Stimulated activated CD4-positive, alpha-beta T cell treated with anti-CD3 and anti-CD28 coated beads, Interleukin-1b, Interleukin-23, amount 100 ng/mL, for 48 hours (primary cell): ENCODE measurements at places on chromosomes 13 and 19.

GRCh38 chr19:501646-502045 is 5.4 kb downstream of the MADCAM1 start:
- no peak for DNase-seq

- no peak for DNase-seq
Measured at GRCh38 chr13:74865656-74866055, 616.3 kb downstream of the TBC1D4 start.

GRCh38 chr13:113500530-113501265 is 10.2 kb upstream of the DCUN1D2 start:
- no peak for DNase-seq

GRCh38 chr13:46295491-46296114 is 83.9 kb downstream of the LRRC63 start:
- peak; percentile 64 for DNase-seq

- no peak for DNase-seq
Measured at GRCh38 chr19:19748249-19748938, 15.5 kb upstream of the ZNF14 start.
